ENCODE measurements at places on chromosomes 3 and 15.

DNA sequence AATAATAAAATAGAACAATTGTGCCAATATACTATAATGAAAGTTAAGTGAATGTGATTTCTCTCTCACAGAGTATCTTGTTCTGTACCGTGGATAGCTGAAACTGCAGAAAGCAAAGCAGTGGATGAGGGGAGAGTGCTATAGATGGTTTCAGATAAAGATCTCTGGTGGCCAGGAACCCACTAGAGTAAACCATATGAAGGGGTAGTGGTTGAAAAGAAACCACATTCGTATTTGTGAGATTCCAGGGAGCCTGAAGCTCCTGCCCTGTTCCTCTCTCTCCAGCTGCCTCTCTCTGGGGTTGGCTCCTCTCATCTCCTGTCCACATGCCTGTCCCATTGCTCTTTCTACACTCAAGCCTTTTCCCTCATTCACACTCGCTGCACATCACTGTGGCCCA, 8.9 kb downstream of the ABHD17C start:
- DNase-seq, result no peak

GRCh38 chr15:55226127-55226526, 29.4 kb upstream of the RSL24D1 start:
- DNase-seq, result no peak

GRCh38 chr15:98794211-98794610, 145.9 kb downstream of the IGF1R start:
- no peak for DNase-seq

GRCh38 chr3:112348943-112349342, 16.0 kb downstream of the CD200 start:
- no peak for DNase-seq

DNA sequence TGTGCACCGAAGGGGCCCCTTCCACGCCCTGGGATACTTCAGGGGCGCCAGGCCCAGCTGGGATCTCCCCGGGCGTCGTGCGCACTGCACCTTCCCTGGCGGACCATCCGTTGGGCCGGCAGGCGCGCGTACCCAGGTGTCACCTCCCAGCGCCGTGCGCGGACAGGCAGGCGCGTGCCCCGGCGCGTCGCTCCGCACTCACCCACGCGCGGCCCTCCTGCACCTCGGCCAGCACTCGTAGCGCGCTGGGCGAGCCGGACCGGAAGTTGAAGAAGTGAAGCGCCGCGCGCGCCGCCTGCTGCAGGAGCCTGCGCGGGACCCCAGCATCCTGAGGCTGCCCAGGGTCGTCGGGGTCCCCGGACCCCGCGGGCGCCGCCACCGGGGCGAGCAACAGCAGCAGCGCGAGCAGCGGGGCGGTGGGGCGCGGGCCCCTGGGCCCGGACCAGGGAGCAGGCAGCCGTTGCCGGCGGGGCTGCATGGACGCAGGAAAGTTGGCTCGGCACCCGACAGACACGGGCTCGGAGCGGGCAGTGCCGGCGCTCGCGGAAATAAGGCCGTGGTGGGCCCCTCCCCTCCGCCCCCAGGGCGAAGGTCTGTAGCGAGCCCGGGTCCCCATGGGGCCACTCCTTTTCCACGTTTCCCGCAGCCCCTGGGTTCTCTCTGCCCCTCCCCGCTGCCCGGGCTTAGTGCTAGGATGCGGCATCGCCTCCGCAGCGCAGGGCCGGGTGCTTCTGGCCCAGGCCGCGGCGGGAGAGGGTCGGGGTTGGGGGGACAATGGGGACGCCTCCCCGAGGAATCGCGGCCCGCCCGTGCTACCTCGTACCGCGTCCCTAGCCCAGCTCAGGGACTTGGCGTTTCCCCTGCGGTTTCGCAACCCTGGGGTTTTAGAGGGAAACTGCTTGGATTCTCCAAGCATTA, at the start of gene RARRES1:
TSS of gene RARRES1 (minus strand) at position 520 of the 918 bp plus-strand sequence. CDS start at position 478, 42 bp downstream.
- DNase-seq, result no peak

GRCh38 chr3:138928727-138929372, 18.1 kb downstream of the FOXL2 start:
- DNase-seq, result no peak

GRCh38 chr3:52704611-52705437, 767 bp downstream of the GLT8D1 start:
- DNase-seq, result no peak

GRCh38 chr3:173395073-173395411, 2.5 kb upstream of the NLGN1 start:
- DNase-seq, result no peak

GRCh38 chr3:197151580-197151979, 122.0 kb upstream of the MELTF start:
- no peak for DNase-seq

DNA sequence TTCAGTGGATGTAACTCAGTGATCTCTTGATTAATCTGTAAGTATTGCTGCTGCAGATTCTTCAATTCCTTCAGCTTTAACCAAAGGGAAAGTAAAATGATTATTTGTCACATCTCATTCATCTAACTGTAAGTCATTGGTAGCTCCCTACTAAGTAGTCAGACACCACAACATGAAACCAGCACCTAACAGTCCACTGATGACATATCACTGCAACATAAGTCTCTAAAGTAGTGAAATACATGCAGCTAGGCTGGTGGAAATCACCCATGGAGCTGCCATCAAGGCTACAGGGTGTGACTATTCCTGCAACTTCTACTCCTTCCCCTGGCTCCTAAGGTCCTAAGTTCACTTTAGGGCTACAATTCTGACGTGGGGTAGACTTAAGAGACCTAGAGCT, 21.1 kb upstream of the HCLS1 start:
- DNase-seq, result no peak

DNA sequence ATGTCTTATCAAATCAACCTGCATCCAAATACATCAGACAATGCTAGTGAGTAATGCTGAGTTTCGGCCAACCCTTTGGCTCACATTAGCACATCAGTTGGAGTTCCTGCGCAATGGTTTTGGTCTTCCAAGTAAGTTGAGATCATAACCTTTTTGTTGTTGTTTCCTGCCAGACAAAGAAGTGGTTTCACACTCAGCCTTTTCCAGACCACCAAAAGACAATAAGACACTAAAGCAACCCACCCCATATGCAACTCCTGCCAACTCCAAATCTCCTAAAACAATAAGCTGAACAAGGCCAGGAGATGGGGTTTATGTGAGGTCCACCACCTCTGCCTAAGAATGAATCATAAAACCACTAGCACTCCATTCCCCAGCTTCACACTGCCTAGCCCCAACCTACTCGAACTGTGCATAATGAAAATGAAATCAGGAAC, 177.0 kb downstream of the ERC2 start:
- DNase-seq, result no peak

DNA sequence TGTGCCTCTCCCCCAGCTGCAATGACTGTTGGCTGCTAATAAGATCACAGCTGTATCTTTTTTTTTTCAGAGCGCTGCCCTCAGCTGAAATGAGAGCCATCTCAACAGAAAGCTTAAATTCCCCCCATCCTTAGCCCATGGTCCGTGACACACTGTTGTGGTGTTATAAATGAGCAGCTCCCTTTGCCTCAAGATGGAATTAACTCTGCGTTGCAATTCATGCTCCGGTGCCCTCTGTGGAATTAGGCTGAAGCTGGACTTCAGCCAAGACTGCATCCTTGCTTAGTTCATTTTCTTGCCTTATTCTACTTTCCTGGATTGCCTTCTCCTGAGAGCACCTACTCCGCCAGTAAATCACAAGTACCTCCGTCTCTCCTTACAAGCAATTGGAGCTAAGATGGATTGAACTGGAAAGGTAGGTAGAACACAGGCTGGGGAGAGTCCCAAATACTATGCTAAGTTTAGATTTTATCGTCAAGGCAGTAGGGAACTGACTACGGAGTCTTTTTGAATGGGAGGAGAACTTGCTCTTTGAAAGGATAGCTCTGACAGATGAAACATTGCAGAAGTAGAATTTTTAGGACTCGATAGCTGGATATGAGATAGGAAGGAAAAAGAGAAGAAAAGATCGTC, 39.0 kb upstream of the THRB start:
- DNase-seq, result no peak

DNA sequence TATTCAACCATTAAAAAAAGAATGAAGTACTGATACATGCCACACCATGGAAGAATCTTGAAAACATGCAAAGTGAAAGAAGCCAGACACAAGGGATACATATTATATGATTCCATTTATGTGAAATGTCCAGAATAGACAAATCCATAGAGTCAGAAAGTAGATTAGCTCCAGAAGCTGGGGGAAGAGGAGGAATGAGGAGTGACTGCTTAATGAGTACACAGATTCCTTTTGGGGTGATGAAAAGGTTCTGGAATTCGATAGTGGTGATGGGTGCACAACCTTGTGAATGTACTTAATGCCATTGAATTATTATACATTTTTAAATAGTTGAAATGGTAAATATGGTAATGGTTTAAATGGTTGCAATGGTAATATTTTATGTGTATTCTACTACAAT, 90.6 kb upstream of the SPATA12 start:
- no peak for DNase-seq

DNA sequence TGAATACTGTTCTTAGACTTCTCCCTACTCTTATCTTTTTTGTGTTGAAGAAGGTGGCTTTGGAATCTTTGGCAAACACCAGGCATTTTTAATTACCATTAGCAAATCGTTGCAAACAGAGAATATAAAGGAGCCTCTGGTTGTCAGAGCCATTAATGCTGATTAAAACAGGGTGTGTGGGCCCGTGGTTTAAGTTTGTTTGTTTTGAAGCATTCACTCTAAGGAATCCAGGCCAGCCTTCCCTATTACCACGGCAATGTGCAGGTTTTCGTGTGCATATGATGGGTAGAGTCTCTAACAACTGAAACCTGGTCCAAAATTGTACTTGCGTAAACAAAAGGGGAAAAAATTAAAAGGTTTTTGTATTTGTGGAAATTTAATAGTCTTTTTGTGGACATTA, 141.2 kb upstream of the GMNC start:
- DNase-seq, result no peak

- DNase-seq, result no peak
These were observed 48.0 kb downstream of the CTNNB1 start for GRCh38 chr3:41247055-41248004.

- no peak for DNase-seq
These were observed 81.3 kb downstream of the ADCY5 start for GRCh38 chr3:123367467-123368154.

DNA sequence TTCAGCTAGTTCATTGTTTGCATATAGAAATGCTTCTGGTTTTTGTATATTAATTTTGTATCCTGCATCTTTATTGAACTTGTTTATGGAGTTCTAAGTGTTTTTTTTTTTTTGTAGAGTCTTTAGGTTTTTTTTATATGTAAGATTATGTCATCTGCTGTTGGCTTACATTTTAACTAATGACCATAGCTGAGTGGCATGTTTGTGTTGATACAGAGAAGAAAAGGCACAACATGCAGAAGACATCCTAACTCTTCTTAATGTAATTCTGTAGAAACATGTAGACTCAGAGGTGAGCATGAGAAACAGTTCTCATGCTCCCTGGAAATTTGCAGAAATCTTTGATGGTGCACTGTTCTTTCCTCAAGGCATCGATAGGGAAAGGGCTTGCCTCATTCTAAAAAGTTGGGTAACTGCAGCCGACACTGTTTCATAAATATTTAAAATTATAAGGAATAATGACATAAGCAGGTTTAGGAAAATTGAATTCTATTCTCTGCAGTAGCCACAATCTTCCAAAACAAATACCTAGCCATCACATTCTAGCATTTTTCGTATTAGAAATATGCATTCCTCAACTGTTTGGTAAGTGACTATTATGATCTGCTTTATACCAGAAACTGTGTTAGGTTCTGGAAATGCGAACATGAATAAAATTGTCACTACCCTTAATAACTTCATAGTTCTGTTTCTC, 499.6 kb upstream of the KCNMB2 start:
- DNase-seq, result no peak

GRCh38 chr3:31929826-31930502, 51.1 kb downstream of the OSBPL10 start:
- no peak for DNase-seq

GRCh38 chr15:43943511-43943910, 116.7 kb downstream of the WDR76 start:
- DNase-seq, result no peak

GRCh38 chr3:132561003-132561402, 36.1 kb upstream of the ACKR4 start:
- no peak for DNase-seq

DNA sequence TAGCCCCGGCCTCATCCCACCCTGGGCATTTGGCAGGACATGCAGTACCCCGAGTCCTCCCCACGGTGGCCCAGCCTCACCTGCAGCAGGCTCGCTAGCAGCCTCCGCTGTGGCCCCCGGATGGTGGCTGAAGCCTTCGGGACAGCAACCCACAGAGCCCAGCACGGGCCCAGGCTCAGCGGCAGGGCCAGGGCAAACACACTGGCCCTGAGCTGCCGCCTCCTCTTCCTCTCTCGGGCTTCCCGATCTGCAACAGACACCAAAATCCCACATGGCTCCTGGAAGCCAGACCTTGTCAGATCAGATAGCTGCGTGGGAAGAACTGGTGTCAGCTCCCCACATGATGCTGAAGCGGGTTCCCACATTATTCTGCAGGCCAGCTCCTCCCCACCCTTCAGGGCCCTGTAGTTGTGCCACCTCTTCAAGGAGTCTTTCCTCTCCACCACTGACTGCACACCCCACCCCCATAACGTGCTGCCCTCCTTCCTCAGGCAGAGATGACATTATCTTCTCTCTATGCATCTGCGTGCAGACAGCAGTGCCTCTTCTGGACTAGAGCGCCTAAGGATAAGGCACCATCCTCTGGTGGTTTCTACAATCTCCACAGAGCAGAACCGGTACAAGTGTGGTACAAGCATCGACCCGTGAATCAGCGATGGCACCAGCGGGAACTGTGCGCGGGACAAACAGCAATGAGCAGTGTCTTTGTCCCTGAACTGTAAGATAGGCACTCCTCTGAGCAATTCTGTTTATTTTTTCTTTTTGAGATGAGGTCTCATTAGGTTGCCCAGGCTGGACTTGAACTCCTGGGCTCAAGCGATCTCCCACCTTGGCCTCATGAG, 9.5 kb downstream of the TMEM44 start:
- DNase-seq, result no peak

DNA sequence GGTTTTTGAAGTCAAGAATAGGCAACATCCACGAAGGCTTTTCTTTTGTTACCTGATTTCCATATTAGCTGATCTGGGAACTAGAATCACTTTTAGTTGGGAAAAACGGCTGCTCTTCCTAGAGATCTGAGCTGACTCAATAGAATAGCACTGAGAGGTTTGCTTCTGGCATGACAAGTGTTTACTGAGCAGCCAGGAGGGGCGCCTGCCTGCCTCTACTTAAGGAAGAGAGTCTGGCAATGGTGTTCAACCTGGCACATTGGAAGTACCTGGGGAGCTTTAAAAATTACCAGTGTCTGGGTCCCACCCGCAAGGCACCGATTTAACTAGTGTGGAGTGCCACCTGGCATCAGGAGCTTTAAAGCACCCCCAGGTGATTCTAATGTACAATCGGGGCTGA, 34.4 kb downstream of the FAM43A start:
- no peak for DNase-seq

- DNase-seq, result no peak
These were observed 113.0 kb upstream of the CHD2 start for GRCh38 chr15:92787116-92787515.

All from T-helper 9 cell (primary cell).